ENCODE measurements at places on chromosomes 4 and X. TPM values are rescaled to one million over a fixed set of nuclear protein-coding genes. Genes with fewer than 3 reads are reported as not detected.
A peak's percentile ranks its signal among the peaks of the same experiment; 100 is the strongest.

GRCh38 chr4:147723326-147723725 lies 8.6 kb upstream of the ARHGAP10 start:
- no peak overlapping the region for H3K4me3 ChIP-seq
- no peak overlapping the region for H3K27ac ChIP-seq
- no peak for ATAC-seq
- no peaks in the 10 kb centered on the region for H3K4me1 ChIP-seq
- H3K27me3 ChIP-seq, result no peaks in the 10 kb centered on the region
- no peaks in the 10 kb centered on the region for H3K36me3 ChIP-seq

DNA sequence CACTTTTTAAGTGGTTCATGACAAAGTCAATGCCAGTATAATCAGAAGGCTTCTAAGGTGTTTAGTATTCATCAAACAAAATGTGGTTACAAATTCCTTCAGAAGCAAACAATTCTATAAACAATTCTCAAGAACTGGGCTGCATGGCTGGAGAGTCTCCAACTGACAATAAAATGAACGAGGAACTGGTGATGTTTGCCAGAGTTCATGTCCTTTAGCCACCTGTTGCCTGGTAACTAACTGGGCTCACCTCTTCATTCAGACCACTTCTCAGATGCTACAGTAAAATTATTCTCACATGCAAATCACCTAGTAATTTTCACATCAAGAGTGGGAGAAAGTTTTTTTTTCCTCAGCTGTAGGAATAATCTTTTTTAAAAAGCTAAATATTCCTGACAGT lies 53.3 kb downstream of the CAMK2D start:
- ATAC-seq, result no peak
- H3K27me3 ChIP-seq, result no peaks in the 10 kb centered on the region
- H3K27ac ChIP-seq, result no peak overlapping the region
- peaks cover 16% of the 10 kb centered on the region for H3K4me1 ChIP-seq
- H3K36me3 ChIP-seq, result peaks cover 20% of the 10 kb centered on the region

- ATAC-seq, result peak; percentile 59
- H3K4me1 ChIP-seq, result no peaks in the 10 kb centered on the region
- H3K27me3 ChIP-seq, result no peaks in the 10 kb centered on the region
- H3K4me3 ChIP-seq, result no peak overlapping the region
- no peaks in the 10 kb centered on the region for H3K36me3 ChIP-seq
- peak overlapping the region; percentile 77 for H3K27ac ChIP-seq
These were observed 58.4 kb downstream of the CFAP299 start for GRCh38 chr4:80393970-80394250.

GRCh38 chrX:119880552-119881437 lies 9.2 kb downstream of the NDUFA1 start:
- peaks cover 27% of the 10 kb centered on the region for H3K36me3 ChIP-seq
- H3K4me3 ChIP-seq, result no peak overlapping the region

- H3K36me3 ChIP-seq, result no peaks in the 10 kb centered on the region
- H3K27ac ChIP-seq, result no peak overlapping the region
- no peaks in the 10 kb centered on the region for H3K27me3 ChIP-seq
- no peak overlapping the region for H3K4me3 ChIP-seq
- ATAC-seq, result no peak
These were observed 10.1 kb downstream of the SCARB2 start for GRCh38 chr4:76203541-76203940.

DNA sequence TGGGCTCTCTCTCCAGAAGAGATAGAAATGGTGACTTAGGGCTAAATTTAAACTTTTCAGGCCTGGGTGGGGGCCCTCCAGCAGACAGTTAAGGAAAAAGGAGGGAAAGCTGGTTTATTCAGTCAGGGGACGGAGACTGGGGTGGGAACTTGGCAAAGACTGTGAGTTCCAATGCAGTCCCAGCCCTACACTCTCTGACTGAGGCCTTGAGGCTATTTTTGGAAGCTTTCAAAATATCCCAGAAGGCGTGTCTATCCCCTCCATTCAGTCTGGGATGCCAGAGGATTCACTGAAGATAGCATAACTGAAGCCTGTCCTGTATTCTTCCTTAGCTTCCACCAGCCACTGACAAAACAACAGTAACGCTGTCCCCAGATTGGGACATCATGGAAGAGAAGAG lies 32.1 kb upstream of the MSN start:
- H3K27me3 ChIP-seq, result no peaks in the 10 kb centered on the region
- ATAC-seq, result no peak
- no peak overlapping the region for H3K27ac ChIP-seq

DNA sequence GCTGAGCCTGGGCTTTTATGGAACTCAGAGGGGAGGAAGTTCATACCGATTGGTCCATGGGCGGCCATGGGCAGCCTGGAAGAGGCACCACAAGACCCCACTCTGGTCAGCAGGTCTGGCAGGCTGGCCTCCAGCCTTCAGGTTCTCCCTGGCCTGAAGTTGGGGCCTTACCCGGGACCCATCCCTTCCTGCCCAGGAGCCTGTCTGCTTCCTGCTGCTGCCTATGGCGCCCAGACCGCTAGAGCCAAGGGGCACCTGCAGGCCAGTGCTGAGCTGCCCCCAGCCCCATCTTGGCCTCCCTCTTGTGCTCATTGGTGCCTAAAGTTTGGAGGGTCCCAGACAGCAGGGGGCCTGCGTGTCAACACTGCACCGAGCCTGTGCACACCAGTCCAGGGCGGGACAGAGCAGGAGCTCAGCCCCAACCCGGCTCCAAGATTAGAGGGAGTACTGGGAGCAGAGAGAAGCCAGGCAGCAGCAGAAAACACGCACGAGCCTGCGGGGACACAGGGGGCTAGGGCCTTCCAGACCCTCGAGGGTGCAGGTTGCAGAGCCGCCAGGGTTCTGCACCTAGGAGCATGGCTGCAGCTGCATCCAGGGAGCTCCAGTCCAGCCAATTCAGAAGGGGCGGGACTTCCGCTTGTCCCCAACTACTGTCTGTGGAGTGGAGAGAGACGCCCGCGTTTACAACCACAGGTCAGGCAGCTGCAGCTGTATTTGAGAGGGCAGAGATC lies 30.7 kb upstream of the ZNF280C start:
- ATAC-seq, result no peak
- H3K4me1 ChIP-seq, result no peaks in the 10 kb centered on the region

- ATAC-seq, result peak; percentile 74
- no peak overlapping the region for H3K4me3 ChIP-seq
- no peaks in the 10 kb centered on the region for H3K36me3 ChIP-seq
- H3K27ac ChIP-seq, result peak overlapping the region; percentile 20
- H3K27me3 ChIP-seq, result peaks cover 3% of the 10 kb centered on the region
- no peaks in the 10 kb centered on the region for H3K4me1 ChIP-seq
These were observed 235.4 kb downstream of the MGST2 start for GRCh38 chr4:139900964-139901376.

DNA sequence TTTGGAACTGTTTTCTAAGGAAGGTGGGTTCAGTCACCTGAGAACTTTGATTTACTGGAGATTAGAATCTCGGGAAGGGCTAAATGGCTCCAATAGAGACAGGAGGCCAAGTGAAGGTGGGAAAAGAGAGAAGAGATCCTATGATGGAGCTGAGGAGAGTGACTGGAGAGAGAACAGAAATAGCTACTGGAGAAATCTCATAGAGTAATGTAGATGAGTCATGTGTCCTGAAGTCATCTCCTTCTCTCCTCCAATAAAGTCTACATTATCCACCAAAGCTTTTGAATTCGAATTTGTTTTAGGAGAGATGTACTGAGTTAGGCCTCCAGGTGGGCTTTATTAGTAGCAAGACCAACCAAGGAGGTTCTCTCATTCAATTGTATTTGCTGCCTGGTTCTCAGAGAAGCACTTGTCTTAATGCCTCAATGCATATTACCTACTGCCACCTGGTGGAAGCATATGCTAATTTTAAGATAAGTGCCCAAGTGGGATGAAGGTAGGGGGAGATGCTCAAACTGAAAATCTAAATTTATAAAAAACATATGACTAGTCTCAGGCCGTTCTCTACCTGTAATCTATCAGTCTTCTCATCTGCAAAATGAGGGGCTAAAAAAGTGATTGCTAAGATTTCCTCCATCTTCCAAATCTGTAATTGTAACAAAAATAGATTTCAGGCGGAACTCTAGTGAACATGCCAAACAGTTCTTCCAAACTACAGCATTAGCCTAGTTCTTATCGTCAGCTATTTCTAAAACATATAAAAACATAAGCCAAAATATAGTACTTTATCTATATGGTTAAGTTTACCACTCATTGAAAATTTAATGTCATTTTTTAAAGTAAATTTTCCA lies 24.4 kb downstream of the TXK start:
- peaks cover 78% of the 10 kb centered on the region for H3K36me3 ChIP-seq
- H3K4me3 ChIP-seq, result no peak overlapping the region
- H3K27me3 ChIP-seq, result no peaks in the 10 kb centered on the region
- ATAC-seq, result peak; percentile 67

DNA sequence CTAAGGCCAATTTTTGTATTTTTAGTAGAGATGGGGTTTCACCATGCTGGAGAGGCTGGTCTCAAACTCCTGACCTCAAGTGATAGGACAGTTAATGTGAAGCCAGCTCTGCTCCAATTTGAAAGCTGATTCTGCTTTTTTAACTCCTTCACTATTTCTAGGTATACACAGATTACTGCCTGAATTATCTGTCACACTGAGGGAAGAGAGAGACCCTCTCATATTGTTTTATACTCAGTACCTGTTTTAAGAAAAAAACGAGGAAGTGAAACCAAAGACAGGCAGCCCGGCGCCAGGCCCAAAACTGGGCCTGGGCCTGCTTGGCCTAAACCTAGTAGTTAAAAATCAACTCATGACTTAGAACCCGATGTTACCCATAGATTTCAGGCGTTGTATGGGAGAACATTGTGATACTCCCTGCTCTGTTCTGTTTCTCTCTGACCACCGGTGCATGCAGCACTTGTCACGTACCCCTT lies 1601.5 kb upstream of the PCDH10 start:
- ATAC-seq, result no peak
- H3K4me1 ChIP-seq, result no peaks in the 10 kb centered on the region
- no peak overlapping the region for H3K4me3 ChIP-seq

GRCh38 chr4:25180524-25181131 lies 20.4 kb upstream of the SEPSECS start:
- H3K36me3 ChIP-seq, result peaks cover 9% of the 10 kb centered on the region
- H3K27ac ChIP-seq, result no peak overlapping the region
- H3K4me3 ChIP-seq, result no peak overlapping the region

- H3K4me1 ChIP-seq, result peaks cover 12% of the 10 kb centered on the region
- H3K27ac ChIP-seq, result peak overlapping the region; percentile 66
- H3K36me3 ChIP-seq, result no peaks in the 10 kb centered on the region
- peak overlapping the region; percentile 44 for H3K4me3 ChIP-seq
These were observed 378.3 kb downstream of the PPP1R2C start for GRCh38 chrX:42399632-42400024.

DNA sequence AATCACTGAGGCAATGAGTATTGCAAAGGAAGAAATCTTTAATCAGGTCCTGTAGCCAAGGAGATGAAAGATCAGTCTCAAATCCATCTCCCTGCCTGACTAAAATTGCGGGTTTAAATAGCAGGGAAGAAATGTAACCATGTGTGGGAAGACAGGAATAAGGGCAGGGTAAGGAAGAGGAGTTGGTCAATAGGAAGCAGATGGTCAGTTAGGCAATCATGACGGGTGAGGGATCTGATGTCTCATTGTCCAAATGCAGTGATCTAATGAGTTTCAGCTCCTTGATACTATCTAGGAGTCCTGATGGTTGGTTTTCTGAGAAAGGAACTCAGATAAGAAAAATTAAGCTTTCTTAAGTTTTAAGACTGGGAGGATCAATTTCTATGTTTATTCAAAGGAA lies 200.8 kb downstream of the SPATA18 start:
- no peak overlapping the region for H3K27ac ChIP-seq
- H3K4me3 ChIP-seq, result no peak overlapping the region
- ATAC-seq, result no peak
- no peaks in the 10 kb centered on the region for H3K36me3 ChIP-seq

DNA sequence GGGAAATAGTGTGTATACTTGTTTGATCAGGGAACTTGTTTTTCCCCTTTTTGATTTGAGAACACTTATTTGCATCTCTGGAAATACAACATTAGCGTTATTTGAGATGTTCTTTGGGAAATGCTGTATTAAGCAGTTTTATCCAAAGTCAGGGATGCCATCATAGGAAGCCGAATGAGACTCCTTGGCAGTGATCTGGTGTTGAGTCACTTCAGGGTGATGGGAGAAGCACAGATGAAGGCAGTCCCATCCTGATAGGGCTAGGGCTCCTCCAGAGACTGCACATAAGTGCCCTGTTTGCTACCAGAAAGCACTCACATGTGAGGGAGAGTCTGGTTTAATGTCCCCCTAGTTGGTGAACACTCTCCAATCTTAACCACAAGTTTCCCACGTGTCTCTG lies 62.3 kb downstream of the IL1RAPL1 start:
- ATAC-seq, result no peak
- no peak overlapping the region for H3K27ac ChIP-seq
- H3K27me3 ChIP-seq, result no peaks in the 10 kb centered on the region
- no peaks in the 10 kb centered on the region for H3K4me1 ChIP-seq
- no peaks in the 10 kb centered on the region for H3K36me3 ChIP-seq

DNA sequence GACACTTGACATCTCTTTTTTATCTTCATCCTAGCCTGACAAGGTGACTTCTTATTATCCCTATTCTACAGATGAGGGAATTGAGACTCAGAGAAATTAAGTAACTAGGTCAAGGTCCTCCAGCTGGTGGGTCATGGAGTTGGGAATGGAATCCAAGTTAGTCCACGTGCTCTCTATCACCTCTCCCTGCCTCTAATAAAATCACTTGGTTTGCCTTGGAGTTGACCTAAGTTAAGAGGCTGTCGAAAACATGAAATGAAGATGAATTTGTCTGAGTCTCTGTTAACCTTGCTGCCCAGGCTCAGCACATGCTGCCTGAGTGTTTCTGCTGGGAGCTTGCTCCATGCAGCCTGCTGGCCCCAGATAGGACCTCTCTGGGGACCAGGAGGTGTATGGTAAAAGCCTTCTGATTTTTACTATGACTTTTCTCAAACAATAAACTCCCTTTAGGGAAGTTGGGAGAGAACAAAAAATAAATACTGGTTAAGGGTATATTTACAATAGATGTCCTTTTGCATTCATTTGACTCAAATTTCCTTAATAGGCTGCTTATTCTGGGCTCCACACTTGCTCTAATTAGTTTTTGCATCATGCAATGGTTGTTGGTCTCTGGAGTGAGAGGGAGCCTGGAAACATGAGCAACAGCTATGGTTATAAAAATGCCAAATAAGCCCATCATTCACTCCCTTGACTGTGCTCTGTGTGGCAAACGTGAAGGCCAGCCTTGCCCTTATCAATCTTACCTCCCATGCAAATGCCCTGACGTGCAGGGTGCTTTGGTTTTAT lies 61.6 kb upstream of the DHX15 start:
- H3K36me3 ChIP-seq, result no peaks in the 10 kb centered on the region
- H3K27ac ChIP-seq, result no peak overlapping the region
- ATAC-seq, result no peak
- H3K27me3 ChIP-seq, result peaks cover 10% of the 10 kb centered on the region
- H3K4me3 ChIP-seq, result no peak overlapping the region
- no peaks in the 10 kb centered on the region for H3K4me1 ChIP-seq

GRCh38 chr4:77913348-77913747 lies 50.7 kb downstream of the MRPL1 start:
- no peak overlapping the region for H3K27ac ChIP-seq
- peaks cover 70% of the 10 kb centered on the region for H3K36me3 ChIP-seq
- ATAC-seq, result no peak
- no peaks in the 10 kb centered on the region for H3K4me1 ChIP-seq

- H3K27ac ChIP-seq, result no peak overlapping the region
- no peak overlapping the region for H3K4me3 ChIP-seq
- no peak for ATAC-seq
These were observed 38.0 kb downstream of the DHRSX start for GRCh38 chrX:2462780-2463179.

The CSN1S1 gene
- not detected for total RNA-seq

The HMX1 gene
- total RNA-seq, result not detected

The CHST7 gene
- 2.9 TPM for total RNA-seq

The DUX4 gene
- not detected for total RNA-seq

The TNIP3 gene
- total RNA-seq, result 7.5 TPM

The C4orf54 gene
- total RNA-seq, result not detected

The ARHGAP36 gene
- total RNA-seq, result not detected

The FRG2 gene
- total RNA-seq, result not detected

The PROM1 gene
- 0.26 TPM for total RNA-seq

The IGSF1 gene
- total RNA-seq, result not detected

The CXCL8 gene
- total RNA-seq, result 14.5 TPM

The TMEM156 gene
- total RNA-seq, result 37.9 TPM

The ARMCX6 gene
- total RNA-seq, result 40.5 TPM
